ENCODE measurements at places on chromosomes 5 and 9.
A peak's percentile ranks its signal among the peaks of the same experiment; 100 is the strongest.

DNA sequence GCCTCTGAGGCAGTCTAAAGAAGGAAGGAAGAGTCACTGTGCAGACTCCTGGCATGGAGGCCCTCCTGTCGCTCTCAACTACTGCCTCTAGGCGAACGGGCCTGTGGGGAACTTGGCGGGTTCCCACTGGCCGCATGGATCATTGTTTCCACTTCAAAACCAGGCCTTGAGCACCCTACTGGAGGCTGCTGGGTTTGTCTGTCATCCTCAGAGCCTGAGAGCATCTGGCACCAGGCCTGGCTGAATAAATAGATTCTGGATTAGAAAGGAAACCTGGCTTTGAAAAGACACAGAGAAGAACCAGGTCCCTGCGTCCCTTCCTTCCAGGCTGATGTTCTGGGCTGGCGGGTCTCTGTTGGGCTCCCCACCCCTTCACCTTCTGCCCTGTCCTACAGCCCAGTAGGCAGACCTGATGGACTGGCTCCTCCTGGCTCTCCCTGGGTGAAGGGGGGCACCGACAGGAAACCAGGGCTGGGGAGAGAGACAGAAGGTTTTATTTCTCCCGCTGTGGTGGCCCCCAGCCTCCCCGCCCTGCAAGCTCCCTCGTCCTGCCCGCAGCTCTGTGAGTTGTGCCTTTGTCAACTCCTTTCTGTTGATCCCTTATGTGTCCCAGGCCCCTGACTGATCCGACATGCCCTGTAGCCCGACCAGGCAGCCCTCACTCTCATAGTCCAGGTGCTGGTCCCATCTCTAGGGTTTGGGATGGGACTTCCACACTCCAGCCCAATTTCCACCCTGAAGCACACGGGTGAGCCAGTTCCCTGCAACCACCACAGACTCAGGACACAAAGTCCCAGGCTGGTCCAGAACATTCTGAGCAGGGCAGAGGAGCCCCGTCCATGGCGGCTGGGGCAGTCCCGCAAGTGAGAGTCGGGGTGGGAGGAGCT is 50.1 kb downstream of the ADAMTS2 start:
- DNase-seq = no peak

- no peak for DNase-seq
Measured at GRCh38 chr5:60540856-60541805, 158.8 kb downstream of the DEPDC1B start.

- DNase-seq = no peak
Measured at GRCh38 chr5:174020928-174021304, 24.6 kb upstream of the NSG2 start.

GRCh38 chr5:142107736-142108431 is 695 bp upstream of the NDFIP1 start:
- DNase-seq = no peak

DNA sequence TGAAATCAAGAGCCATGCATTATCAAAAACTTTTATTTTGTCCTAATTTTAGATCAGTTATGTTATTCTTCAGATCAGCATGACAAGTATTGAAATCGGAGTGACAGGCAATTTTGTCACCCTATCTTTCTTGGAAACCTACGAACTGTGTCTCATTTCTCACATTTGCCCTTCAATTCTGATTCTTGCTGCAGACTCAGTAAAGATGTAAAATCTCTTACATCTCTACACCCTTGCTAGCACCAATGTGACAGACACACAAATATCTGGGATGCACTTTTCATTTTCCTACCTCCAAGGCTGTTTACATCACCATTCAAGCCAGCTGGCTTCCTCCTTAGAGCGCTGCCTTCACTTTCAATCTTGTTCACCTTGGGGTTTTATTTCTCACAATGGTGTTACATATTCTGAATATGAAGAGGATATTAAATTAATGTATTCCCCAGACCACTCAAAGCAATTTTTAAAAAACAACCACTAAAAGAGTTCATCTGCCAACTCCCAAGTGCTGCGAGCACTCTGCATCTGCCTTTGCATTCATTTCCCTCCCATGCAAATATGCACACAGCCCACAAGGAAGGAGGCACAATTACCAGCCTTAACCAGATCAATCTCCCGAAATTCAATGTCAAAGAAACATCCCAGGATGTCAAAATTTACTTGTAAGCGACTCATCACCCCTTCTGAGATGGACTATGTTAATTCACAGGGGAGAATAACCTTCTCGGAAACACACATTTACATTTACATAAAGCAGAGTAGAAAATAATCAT is 164.3 kb downstream of the ENC1 start:
- no peak for DNase-seq

- DNase-seq = no peak
Measured at GRCh38 chr9:112848316-112849151, 42.1 kb downstream of the SLC46A2 start.

DNA sequence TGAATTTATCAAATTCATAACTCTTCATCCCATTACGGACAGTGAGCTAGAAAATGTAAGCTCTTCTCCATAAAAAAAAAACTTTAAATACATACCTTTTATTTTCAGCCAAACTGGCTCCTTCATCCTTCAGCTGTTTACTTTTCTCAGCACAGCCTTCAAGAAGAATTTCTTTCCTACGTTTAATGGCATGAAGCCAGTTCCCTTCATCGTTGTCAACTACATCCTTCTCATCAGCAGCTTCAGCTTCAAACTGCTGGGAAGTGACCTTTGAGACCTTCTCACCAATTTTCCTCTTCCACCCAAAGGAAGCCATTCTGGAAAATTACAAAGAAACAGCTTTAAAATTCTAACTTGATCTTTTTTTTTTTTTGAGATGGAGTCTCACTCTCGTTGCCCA is 9.1 kb downstream of the TTC33 start:
- DNase-seq = no peak

DNA sequence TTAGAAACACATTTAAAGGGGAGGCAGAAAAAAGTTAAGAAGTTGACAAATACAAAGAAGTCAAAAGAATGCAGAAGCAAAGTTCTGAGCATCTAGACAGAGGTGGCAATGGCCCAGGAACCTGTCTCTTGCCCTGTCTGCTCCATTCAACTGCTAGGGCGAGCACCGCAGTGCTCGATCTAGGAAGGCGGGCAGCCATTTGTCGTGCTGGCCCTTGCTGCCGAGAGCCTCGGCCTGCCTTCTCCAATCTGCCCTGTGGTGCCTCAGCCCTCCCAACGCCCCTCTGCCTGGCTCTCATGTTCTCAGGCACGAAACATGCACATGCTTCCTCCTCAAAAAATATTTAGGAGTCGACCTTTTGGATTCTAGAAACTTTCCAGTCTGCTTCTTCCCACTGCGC is 42.2 kb downstream of the DDX31 start:
- no peak for DNase-seq

DNA sequence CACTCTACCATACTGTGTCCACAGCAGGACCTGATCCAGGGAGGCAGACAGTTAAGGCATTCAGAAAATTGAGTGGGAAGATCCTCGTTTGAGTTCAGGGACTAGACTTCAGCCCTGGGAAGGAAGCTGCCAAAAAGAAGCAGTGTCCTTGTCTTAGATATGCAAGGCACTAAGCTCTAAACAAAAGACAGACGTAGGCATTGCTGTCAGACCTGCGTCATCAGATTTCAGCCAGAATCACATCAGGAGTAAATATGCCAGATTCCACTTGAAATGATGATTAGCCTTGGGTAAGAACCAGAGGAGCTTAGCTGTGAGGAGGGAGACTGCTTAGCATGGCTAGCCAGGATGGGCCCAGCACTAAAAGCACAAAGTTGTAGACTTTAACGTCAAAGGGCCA is 56.7 kb downstream of the MAMDC2 start:
- peak; percentile 49 for DNase-seq

DNA sequence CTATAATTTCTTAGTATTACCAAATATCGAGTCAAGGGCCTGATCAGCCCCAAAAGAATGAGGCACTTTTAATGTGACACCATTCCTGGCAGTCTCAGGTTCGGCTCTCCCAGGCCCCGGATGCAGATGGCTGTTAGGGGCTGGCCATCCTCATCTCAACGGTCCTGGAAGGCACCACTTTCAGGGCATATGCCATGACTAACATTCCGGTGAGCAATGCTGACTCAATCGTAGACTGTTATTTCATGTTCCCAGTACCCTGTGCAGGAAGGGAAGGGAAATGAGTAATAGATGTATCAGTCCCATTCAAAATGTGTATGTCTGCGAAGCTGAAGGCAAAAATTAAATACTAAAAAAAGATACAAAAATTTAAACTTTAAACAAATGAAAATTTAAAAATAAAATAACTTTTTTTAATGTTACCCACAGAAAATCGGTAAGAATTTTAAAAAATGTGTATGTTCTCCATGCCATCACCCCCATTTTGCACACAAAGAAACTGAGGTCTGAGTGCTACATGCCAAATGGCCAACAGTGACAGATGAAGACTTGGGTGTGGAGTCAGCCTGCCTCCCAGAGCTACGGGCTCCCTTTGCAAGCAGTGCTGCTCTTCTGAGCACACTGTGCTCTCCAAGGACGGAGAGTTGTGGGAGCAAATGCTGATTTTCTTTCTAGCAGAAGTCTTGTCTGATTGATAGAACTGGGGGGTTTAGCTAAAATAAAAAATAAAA is 79.0 kb downstream of the GLDC start:
- DNase-seq = no peak

GRCh38 chr5:128252196-128252595 is 168.6 kb downstream of the SLC12A2 start:
- no peak for DNase-seq

DNA sequence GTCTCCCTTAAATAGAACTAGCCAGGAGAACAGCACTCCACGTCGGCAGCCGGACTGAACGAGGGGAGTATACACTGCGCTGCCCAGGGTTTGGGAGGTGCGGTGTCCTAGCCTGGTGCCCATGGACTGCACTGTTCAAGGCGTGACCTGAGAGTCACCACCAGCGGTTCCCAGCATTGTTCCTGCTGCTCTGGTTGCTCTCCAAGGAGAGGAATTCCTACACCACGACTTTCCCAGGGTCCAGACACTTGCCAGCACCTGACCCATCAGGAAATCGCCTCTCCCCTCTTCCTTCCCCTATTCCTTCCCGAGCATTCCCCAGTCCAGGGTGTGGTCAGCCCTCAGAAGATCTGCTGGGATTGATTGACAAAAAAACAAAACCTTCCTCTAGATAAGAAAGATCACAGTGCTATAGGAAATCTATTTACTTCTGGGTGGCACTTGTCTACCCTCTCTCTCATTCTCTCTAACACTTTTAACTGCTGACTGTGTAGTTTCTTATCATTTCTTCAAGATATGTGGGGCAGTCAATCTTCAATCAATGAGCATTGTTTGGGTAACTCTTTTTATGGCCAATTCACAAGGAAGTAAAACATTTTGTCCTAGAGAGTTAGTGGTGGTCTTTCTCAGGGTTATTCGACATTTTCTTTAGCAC is 297.8 kb upstream of the ACTBL2 start:
- no peak for DNase-seq

GRCh38 chr5:172564883-172565282 is 76.2 kb upstream of the NEURL1B start:
- DNase-seq = no peak

DNA sequence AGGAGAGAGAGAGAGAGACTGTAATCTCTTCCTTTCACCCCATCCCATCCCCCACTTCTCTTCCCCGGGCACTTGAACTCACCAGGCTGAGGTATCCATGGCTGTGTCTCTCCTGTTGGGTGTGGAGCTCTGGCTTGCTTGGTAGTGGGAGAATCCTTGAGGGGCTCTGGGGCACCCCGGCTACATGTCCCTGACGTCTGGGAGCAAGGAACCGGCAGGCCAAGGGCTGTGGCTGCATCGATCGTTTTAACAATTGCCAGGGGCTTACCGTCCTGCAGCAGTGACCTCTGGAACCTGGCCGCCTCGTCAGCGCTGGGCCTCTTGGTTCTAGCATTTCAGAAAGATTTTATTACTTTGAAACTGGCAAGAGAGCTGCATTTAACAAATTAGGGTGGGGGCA is 30.0 kb downstream of the FGF18 start:
- no peak for DNase-seq

GRCh38 chr5:145236127-145236526 is 599.0 kb downstream of the PRELID2 start:
- DNase-seq = no peak

DNA sequence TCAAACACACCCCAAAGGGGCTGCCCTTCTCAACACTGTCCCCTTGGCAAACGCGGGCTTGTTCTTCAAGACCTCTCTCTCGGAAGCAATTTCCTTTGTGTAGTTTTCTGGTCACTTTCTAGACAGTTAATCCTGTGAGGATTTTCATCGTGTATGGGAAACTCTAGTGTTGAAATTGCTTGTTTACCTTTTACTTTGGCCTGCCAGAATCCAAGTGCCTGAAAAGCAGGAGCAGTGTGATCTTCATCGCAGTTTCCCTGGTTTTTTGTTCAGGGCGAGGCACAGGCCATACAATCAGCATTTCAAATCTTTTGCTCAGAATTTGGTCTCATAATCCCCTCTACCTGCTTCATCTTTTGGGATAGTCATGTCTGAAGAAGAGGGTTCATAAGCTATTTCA is 115.7 kb upstream of the C9orf72 start:
- no peak for DNase-seq

GRCh38 chr5:170388818-170389549 is at the start of gene KCNMB1:
Gene KCNMB1, minus strand, starts transcription at chr5:170389367. Its CDS starts 3,920 bp downstream, at chr5:170385447.
- DNase-seq = no peak

DNA sequence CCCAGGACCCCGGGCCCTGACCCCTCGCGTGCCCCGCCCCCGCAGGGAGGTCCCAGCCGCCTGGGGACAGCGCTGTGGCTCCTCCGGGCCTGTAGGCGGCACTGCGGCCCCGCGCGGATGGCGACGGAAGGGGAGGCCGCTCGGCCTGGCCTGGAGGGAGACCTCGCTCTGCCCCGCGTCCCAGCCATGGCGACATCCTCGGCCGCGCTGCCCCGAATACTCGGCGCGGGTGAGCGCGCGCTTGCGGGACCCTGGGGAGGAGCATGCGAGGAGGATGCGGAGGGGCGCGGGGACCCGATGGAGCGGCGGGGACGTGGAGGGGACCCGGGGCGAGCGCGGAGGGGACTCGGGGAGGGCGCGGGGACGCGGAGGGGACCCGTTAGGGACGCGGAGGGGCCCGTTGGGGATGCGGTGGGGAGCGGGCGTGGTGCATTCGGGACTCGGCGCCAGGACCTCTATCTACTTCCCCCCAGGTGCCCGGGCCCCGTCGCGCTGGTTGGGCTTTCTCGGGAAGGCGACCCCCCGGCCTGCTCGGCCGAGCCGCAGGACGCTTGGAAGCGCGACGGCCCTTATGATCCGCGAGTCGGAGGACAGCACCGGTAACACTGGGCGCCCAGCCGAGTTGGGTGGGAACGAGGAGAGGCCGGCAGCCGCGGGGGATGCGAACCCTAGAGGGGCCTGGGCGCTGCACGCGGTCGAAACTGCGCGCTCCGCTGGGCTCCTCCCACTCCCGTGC is at the start of gene MRPS2:
MRPS2 (plus strand) TSS at position 158 of the 736 bp plus-strand sequence; CDS start at position 187, 29 bp downstream.
- DNase-seq = no peak

- DNase-seq = no peak
Measured at GRCh38 chr9:16241231-16241630, 629.2 kb downstream of the BNC2 start.

DNA sequence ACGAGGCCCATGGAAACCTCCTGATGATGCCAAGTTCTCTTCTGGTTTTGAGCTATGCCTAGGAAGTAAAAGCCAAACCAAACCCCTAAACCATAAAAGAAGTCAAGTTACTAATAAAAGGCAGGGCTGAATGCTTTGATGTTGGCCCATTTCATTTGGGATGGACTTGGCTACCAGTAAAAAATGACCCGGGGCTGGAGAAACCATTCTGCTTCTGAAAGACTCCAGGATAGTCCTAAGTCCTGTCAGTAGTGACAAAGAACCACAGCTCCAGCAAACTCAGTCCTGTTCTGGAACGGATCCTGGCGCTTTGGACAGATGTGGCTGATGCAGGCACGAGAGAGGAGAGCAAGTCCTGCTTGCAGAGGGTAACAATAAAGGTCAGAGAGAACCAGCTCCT is 68.6 kb downstream of the SH3PXD2B start:
- DNase-seq = no peak

All from vagina (tissue), 2 donors.